ENCODE measurements at places on chromosomes 7 and 10.

- DNase-seq: no peak
Measured at GRCh38 chr10:63409465-63410027, 56.2 kb downstream of the JMJD1C start.

DNA sequence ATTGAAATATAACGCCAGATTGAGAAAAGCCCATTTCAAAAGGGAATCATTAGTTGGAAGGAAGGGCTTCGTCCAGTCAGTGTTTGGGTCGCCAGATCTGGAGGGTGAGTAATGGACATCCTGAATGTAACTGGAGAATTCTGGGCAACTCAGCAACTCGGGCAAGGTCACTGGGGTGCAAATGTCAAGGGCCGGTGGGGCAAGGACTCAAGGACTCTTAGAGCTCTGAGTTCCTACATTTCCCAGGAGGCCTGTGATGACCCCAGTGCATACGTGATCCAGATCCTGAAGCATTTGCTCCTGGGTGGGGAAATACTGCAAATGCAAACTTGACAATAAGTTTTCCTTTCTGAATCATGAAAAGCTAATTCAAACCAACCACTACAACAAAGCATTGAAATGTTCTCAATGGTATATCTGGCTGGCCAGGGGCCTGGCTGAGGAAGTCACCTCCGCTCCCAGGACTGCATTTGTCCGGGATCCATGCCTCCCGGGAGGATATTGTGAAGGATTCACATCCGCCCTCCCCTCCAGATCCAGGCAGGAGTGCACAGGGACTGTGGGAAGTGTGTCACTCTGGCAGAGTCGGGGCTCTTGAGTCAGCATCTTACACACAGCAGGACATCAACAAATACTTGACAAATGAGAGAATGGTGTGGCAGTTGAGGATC, 164.0 kb downstream of the FANK1 start:
- no peak for DNase-seq

DNA sequence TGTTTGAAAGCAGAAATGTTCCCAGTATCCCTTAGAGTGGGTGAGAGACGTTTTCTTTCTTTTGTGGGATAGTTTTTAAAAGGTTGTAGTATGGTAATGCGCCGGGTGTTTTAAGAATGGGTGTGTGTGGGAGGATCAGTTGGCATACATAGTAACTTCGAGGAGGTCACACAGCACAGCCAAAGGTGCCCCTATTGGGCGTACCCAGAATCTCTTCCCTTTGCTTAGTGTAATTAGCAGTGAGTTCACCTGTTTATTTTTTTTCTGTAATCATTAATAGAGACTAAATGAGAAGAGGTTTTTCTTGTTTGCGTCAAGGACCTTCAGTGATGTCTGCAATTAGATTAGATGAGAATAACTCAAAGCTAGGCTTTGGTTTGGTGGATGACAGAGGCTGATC, 1.5 kb downstream of the PLEKHA8 start:
- DNase-seq: no peak

GRCh38 chr7:4631380-4632179, 50.5 kb upstream of the FOXK1 start:
- no peak for DNase-seq

- no peak for DNase-seq
Measured at GRCh38 chr7:47771990-47772360, 176.3 kb downstream of the PKD1L1 start.

Data from activated CD4-positive, CD25-positive, alpha-beta regulatory T cell treated with anti-CD3 and anti-CD28 coated beads, Interleukin-2, amount 50 U/mL, for 16 hours (primary cell).